ENCODE measurements at places on chromosomes 1 and 21.

- no peak for DNase-seq
These were observed 60.7 kb upstream of the KIF26B start for GRCh38 chr1:245094092-245094491.

- DNase-seq: no peak
These were observed 54.0 kb upstream of the LRP8 start for GRCh38 chr1:53381790-53382401.

DNA sequence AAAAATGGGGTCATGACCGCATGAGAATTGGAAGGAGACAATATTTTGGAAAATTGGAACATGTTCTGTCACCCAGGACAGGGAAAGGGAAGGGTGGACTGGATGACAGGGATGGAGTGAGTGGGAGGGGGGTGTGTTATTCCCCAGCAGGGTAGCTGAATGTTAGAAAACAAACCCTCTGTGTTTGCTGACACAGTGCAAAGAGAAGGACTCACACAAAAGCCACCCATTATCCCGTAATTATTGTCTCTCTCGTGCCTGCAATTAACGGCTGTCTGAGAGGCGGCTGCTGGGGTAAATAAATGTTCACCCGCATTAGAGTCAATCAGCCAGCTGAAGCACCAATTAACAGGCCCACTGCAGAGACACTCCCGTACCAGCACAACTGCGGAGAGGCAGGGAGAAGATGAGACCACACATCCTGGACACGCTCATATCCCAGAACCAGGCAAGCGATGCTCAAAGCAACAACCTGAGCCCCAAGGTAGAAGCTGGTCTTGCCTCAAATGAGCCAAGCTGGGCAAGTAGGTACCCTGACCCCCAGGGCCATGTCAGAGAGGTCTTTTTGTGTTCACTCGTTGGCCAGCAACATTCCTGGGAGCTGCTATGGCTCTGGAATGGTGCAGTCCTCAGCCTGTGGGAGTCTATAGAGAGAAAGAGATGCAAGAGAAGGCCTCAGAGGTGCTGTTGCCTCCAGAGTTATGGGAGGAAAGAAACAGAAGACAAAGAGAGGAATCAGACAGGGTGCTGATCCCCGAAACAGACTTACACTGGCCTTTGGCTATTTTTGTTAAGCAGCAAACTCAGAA is 19.4 kb downstream of the PLEKHA6 start:
- no peak for DNase-seq

DNA sequence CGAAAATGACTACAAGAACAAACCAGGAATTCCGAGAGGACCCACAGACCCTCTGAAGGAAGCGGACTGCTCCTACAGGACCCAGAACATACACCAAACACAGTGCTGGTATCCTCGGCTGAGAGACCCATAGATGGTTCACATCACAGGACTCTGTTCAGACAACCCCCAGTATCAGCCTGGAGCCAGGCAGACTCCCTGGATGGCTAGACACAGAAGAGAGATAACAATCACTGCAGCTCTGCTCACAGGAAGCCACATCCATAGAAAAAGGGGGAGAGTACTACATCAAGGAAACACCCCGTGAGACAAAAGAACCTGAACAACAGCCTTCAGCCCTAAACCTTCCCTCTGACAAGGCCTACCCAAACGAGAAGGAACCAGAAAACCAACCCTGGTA is 434.0 kb upstream of the NR5A2 start:
- DNase-seq: no peak

DNA sequence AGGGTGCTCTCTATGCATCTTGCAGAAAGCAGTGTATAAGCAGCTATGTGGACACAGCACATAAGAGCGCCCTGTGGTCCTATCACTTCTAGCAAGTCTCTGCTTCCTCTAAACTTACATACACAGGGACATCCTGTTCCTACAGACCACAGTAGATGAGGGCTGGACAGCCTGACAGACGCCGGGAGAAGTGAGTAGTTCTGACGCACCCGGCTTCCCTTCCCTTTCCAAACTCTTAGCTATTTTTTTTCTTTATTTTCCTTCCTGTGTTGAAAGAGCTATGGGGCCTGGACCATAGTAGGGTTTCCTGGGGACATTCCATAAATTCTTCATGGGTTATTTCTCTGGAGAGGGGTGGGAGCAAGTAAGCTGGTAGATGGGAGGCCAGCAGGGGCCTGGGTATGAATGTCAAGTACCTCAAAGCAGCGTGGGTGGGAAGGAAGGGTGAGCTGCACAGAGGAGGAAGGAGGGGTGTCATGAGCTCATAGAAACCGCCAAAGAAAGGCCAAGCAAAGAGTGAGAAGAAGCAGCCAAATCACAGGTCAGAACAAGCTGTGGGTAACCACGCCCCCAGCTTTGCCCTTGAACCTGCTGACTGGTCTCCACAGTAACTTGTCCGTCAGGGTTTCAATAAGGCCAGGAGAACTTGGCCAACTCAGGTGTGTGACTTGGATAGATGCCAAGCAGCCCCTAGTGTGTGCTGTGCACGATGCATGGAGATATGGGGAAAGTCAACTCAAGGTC is 36.6 kb downstream of the PLXNA2 start:
- DNase-seq: no peak

- no peak for DNase-seq
These were observed 167.5 kb downstream of the KCNT2 start for GRCh38 chr1:196440711-196441110.

GRCh38 chr1:239306426-239306825 is 79.9 kb upstream of the CHRM3 start:
- no peak for DNase-seq

DNA sequence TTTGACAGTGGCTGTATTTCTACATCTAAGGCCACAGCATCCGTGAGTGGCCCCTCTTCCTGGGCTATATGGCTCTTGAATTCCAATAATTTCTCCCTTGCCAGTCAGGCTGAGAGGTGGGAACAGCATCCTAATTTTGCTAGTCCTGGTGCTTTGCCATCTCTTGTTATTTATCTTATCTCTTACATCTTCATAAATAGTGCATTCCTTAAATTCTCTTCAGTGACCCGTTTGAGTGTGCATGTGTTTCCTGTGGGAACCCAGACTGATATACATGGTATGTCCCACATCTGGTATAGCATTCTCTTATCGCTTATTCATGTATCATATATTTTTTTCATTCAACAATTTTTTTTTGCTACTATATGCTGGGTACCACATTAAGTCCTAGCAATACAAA is 9.9 kb downstream of the S100A11 start:
- no peak for DNase-seq

- no peak for DNase-seq
These were observed 90.1 kb downstream of the DTL start for GRCh38 chr1:212125654-212126053.

DNA sequence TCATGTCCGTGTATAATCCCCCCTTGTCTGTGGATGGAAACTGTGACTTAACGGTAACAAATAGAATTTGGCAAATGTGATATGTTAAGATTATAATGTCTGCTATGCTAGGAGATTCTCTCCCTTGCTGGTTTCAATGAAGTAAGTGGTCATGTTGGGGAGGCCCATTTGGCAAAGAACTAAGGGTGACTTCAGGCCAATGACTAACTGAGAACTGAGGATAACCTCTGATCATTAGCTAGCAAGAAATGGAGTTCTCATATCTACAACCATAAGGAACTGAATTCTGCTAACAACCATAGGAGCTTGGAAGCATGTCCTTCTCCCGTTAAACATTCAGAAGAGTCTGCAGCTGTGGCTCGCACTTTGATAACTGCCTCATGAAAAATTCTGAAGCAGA is 2.3 kb downstream of the IFI44L start:
- no peak for DNase-seq

DNA sequence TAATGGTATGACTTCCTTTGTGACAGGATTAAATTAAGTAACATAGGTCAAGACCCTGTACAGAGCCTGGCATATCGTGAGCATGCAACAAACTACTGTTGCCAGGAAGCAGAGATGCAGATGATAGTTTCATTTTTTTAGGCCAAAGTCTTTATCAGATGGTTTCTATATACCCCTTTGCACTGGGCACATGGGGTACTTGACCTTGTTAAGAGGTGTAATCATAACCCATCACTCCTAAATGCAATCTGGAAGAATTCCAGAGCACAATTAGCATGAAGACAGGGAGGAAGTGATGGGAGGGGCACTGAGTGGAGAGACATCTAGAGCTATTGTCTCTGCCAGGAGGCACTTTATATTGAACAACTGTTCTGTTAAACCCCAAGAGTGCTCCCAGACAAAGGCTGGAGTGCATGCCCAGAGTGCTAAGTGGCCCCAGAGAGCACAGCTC is 22.1 kb downstream of the ZBTB17 start:
- no peak for DNase-seq

DNA sequence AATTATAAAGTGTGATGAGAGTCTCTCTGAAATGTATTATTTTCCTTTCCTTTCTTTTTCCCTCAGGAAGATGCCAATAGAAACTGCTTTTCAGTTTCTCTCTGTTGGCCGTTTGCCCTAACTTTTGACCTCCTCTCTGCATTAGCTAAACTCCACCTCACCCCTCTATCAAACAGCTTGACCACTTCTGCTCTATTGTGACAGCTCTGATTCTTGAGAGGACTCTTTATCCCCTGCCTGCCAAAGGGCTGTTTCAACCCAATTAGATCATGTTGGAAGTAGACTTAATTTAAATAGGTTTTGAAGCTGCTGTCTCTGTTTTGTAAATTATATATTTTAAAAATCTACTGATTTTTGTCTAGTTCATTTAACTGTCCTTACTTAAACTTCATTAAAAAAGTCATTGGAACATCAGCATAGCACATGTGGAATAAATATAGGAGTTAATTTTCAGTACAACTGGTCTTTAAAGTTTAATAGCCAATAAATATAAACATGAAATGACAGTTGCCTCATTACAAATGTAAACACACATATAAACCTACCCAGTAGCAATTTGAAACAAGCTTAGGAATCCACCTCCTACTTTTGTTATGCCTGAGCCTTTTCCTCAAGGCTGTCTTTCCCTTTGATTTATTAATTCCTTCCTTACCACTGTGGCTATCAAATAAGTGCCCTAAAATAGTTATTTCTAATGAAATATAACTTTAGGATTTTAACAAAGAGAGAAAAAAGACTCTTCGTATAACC is 152.0 kb downstream of the CHRM3 start:
- DNase-seq: no peak

DNA sequence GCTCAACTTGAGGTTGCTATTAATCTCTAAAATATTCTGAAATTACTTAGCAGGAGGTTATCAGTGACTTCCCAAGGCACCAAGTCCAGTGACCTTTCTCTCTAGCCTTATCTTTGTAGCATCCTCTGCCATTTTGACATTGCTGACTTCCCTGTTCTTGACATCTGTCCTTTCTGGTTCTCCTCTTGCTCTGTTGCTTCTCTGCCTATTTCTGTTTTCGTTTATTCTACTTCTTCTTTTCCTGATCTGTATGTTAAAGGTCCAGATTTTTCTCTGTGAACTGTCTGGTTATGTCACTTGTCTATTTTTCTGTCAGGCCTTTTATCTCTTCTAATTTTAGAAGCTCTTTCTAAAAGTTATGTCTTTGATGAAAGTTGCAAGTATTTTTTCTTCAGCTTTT is 178.8 kb downstream of the VPS13D start:
- no peak for DNase-seq

DNA sequence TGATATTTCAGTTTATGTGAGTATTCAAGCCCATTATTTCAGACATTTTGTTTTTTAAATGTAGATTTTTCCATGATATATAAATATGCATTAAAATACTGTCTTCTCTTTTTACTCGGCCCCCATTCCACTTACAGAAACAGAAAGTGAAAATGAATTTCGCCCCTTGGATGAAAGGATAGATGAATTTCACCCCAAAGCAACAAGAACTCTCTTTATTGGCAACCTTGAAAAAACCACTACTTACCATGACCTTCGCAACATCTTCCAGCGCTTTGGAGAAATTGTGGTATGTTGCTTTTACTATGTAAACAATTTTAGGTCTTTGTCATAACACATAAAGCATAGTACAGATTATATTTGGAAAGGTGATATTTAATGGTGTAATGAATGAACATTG is 59.9 kb downstream of the ZBTB17 start:
- no peak for DNase-seq

DNA sequence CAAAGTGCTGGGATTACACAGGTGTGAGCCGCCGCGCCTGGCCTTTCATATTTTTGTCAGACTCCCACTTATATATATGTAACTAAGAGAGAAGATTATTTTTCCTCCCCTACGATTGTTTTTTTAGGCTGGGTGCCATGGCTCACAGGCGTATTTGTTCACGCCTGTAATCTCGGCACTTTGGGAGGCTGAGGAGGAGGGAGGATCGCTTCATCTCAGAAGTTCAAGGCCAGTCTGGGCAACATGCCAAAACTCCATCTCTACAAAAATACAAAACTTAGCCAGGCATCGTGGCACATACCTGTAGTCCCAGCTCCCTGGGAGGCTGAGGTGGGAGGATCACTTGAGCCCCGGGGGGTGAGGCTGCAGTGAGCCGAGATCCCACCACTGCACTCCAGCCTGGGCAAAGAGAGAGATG is 23.9 kb upstream of the ITLN2 start:
- no peak for DNase-seq

GRCh38 chr1:152871731-152872126 is 6.4 kb upstream of the SMCP start:
- DNase-seq: no peak

DNA sequence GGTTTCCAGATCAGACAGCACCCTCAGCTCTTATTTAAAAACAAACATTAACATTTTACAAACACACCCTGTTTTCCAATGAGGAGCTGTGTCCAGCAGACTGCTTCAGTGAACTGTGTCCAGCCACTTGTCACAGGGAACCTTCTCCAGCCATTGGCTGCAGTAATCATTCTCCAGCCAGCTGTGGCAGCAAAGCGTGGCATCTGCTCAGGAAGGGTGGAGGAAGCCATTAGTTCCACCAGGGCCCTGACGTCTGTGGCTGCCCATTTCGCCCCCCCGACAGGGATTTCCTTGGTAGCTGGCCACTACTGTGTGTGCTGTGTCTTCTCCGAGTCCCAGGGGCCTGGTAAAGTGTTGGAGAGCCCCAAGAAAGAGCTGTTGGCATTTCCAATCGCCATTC is 62.9 kb upstream of the SELENON start:
- no peak for DNase-seq

All from foreskin melanocyte (primary cell).